ENCODE measurements at places on chromosomes 16 and 17.

- DNase-seq = no peak
Measured at GRCh38 chr17:41315814-41316445, 420 bp upstream of the KRTAP17-1 start.

DNA sequence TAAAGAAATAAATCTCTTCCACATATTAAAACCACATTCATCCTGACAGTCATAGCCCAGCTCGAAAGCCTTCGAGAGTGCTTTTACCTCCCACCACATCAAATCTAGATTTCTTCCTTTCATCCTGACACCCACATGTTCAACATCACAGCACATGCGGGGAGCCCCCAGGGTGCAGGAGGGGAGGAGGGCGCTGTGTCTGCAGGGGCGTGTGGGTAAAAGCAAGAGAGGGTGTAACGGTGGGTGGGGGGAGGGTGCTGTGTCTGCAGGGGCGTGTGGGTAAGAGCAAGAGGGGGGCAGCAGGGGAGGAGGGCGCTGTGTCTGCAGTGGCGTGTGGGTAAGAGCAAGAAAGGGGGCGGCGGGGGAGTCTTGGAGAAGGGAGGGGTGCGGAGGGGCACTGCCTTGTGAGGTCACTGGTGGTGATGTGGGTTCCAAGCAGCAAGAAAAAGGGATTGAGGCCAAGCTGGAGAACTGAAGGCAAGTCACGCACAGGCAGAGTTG is 34.7 kb downstream of the ADCY9 start:
- DNase-seq = peak; percentile 76

GRCh38 chr16:49457196-49457595 is 83.6 kb downstream of the C16orf78 start:
- DNase-seq = no peak

DNA sequence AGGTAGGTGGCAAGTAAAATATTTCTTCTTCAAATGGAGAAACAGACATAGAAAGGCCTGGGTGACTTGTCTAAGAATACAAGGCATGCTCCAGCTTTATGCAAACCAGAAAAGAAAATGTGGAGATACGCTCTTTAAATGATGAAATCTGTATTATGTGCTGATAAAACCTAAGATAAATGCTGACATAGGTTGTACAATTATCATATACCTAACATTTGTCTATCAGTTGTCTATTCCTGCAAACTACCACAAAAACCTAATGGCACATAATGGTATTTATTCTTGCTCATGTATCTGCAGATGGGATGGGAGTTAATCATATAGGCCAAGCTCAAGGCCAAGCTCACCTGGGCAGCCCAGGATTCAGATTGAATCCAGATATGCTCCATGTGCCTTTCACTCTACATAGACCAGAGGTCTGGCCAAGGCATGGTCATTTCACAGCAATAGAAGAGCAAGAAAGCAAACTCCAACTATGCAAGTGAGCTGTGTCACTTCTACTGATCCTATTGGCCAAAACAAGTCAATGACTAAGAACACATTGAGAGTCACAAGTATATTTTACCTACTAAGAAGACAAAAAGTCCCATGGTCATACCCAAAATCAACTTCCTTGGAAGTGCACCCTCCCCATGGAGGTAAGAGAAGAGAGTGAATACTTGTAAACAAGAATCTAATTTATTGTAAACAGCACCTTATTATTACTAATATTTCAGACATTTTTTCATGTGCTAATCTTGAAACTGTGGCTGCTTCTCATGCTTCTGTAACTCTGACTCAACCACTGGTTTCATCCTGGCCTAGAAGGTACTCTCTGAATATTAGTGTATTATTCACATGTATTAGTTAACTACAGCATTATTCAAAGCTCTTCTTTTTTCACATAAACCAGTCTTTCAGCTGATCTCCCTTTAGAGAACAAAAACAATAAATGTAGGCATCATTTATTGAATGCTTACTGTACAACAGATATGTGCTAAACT is 270.7 kb upstream of the SOX9 start:
- no peak for DNase-seq

DNA sequence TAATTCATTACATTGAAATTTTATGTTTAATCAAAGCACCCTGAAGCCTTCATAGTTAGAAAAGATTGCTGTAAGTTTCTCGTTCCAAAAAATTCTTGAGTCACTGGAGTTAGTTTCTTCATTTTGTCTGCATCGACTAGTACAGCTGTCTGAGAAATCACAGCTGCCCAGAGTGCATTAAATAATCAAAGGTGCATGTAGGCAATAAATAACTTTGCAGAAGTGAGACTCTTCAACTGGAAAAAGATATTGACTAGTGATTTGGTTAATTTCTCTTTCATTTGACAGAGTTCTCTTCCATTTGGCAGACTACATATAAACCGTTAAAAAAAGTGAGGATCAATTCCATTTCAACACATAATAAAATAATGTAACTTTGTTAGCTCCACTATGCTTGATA is 234.0 kb downstream of the CNTNAP4 start:
- no peak for DNase-seq

- no peak for DNase-seq
Measured at GRCh38 chr16:12201216-12201615, 224.7 kb downstream of the SNX29 start.

- DNase-seq = no peak
Measured at GRCh38 chr17:82228842-82229697, at the start of gene SLC16A3. Gene SLC16A3, plus strand, starts transcription at chr17:82229042. Its CDS starts 6,967 bp downstream, at chr17:82236009.

- no peak for DNase-seq
Measured at GRCh38 chr17:1033503-1033902, 36.6 kb downstream of the TIMM22 start.

GRCh38 chr17:70172923-70173322 is 3.6 kb downstream of the KCNJ2 start:
- no peak for DNase-seq

GRCh38 chr16:53212893-53213223 is 158.1 kb downstream of the CHD9 start:
- no peak for DNase-seq

DNA sequence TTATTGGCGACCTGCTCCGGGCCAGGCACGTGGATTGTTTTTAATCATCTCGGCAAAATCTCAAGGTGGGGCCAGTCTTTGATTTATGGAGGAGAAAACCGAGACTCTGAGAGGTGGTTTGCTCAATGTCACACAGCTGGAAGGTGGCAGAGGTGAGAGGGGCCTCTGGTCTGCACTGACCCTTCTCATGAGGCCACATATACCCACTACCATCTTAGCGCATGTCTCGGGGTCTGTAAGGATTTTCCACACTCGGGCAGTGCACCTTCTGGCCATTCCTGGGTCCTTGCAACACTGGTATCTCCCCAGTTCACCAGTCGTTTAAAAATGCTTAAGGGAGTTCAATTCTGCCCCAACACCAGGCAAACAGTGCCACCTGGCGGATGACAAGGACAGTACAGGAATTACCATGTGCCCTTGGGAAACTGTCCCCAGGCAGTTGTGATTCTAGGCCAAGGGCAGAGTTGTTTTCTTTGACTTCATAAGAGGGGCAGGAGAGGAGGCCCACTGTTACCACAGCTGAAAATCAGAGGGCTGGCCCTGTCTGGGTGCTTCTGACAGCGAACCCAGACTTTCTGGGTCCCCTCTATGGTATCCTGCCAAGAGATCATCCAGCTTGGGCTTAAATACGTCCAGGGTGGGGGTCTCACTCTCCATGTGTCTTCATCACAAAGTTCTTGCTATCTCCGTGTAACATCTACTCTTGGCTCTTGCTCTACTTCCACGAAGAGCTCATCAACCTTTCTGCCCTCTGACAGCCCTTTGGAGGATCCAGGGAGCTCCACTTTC is 39.4 kb upstream of the RAI1 start:
- DNase-seq = peak; percentile 74

DNA sequence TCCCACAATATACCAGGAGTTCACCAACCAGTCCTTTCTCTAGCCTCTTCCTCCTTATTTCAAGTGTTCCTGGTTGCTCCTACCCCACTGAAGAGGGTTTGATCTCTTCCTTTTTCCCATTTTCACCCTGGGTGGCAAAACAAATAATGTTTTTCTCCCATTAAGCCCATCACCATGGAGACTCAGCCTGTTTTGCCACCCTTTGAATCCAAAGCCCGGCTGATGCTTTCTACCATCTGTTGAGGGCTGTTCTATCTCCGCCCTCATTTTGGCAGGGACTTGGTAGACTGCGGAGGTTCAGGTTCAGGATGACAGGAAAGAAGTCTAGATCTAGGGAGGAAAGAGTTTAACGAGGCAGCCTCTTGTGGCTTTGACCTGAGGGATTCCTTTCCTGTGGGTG is 2.6 kb downstream of the DNAH2 start:
- DNase-seq = no peak

- no peak for DNase-seq
Measured at GRCh38 chr17:43877031-43877430, 30.1 kb downstream of the CD300LG start.

GRCh38 chr17:83012200-83012785 is 67.1 kb upstream of the METRNL start:
- peak; percentile 70 for DNase-seq
